ENCODE measurements at places on chromosomes 4 and X.

DNA sequence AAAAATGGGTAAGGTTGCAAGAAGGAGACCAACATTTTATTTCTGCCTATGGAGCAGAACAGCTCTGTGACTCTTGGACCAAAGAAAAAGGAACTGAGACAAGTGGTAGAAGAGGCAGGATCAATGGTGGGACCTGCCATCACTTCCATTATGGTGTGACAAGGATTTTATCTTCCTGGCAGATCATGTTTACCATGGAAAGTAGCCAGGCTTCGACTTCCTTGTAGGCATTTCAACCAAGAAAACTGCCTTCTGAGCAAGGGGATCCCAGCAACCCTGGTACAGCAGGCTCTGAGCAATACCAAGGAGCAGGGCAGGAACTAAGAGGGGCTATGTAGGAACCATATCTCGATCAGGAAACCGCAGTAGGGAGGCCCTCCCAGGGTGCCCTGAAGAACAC, 317.4 kb downstream of the IQCM start:
- no peak for DNase-seq

GRCh38 chr4:84338367-84338766, 160.7 kb downstream of the NKX6-1 start:
- no peak for DNase-seq

DNA sequence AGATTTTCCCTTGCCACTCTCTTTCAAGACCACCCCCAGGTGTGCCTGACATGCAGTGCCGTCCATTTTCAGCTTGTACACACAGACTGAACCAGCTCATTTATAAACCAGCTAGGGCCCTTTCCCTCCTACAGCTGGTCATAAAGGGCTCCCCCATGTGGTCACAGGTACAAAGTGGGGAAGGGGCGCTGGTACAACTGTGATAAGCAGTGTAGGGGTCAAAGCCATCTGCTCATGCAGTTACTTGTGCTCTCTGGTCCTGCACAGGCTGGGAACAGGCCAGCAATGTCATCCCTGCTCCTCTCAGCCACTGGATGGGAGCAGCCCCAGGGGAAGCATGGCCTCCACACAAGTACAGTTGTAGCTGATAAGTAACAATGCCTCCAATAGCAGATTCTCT, 20.6 kb downstream of the GABRQ start:
- DNase-seq, result peak; percentile 5

DNA sequence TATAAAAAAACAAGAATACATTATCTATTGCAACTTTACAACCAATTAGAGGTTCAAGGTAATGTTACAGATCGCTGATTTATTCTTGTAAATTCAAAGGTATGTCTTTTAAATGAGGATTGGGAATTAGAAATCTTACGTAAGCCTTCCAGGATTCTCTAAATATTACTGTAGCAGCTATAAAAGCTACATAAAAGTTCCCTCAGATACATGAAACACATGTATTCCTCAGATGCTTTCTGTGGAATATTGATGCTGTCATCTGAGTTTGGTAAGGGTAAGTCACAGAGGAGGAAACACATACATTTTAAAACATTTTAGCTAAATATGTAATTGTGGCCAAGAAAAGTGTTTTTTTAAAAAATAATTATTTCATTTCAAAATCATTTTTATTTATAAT, 3.4 kb downstream of the AFP start:
- no peak for DNase-seq

- DNase-seq, result no peak
These were observed 133.6 kb upstream of the S100G start for GRCh38 chrX:16516232-16516876.

DNA sequence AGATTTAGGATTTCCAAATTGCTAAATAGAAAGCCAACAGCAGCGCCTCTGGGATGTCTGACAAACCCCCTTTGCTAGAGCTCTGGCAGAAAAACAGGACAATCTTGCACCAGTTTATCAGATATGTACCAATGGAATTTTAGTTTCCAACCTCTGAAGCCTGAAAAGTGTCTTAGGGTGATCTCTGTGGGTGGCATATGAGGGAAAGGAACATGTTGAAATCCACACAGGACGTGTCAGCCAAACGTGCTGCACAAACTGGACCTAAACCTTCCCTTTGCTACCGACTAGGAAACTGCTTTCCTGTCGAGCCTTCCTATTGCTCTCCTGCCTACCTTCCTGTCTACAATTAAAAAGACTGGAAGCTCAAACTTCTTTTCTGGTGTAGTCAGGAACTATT, 53.5 kb downstream of the REELD1 start:
- no peak for DNase-seq

DNA sequence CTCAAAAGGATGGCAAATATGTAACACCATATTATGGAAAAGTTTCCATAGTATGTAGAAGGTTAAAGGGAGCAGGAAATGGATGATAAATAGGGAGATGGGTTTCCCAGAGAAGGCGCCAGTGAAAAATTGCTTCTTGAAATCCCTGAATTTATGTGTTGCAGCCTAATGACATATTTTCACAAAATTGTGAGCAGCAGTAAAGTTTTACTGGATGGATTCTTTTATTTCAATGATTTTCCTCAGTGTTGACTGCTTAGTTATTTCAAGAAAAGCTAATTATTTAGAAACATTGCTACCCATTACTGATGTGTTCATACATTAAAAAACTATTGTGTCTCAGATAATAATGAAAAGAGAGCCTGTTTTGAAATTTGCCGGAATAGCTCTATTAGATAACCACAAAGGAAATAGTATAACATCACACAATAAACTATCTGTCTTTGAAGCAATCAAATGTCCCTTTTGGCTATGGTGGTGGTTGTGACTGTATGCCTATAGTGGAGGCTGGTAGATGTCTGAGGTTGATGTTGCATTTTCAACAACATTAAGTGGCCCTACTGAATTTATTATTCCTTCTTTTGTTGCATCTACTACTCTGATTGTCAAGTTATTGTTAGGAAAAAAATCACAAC, 169.9 kb upstream of the HAND2 start:
- no peak for DNase-seq

DNA sequence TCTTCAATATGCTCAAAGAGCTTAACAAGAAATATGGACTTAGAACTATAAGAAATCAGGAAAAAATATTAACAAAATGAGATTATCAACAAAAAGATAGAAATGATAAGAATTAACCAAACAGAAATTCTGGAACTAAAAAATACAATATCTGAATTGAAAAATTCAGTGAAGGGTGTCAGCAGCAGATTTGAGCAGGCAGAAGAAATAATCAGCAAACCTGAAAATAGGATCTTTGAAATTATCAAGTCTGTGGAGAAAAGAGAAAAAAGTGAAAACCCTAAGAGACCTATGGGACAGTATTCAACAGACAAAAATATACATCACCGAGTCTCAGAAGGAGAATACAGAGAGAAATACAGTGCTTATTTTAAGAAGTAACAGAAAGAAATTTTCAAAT, 877.8 kb upstream of the AGA start:
- DNase-seq, result no peak

- DNase-seq, result no peak
These were observed 220.5 kb upstream of the RPS6KA3 start for GRCh38 chrX:20487227-20487626.

- no peak for DNase-seq
These were observed 210.5 kb upstream of the KIT start for GRCh38 chr4:54447304-54447703.

GRCh38 chrX:133630362-133630761, 215.1 kb upstream of the GPC4 start:
- DNase-seq, result no peak

- no peak for DNase-seq
These were observed 487.1 kb downstream of the STPG2 start for GRCh38 chr4:97656044-97656720.

- no peak for DNase-seq
These were observed 48.3 kb downstream of the AMELX start for GRCh38 chrX:11341274-11342201.

GRCh38 chr4:142292231-142292630, 553.9 kb downstream of the INPP4B start:
- peak; percentile 9 for DNase-seq

- no peak for DNase-seq
These were observed 43.5 kb downstream of the CLCN3 start for GRCh38 chr4:169663831-169664230.

GRCh38 chr4:26287756-26288155, 33.1 kb upstream of the RBPJ start:
- DNase-seq, result no peak

DNA sequence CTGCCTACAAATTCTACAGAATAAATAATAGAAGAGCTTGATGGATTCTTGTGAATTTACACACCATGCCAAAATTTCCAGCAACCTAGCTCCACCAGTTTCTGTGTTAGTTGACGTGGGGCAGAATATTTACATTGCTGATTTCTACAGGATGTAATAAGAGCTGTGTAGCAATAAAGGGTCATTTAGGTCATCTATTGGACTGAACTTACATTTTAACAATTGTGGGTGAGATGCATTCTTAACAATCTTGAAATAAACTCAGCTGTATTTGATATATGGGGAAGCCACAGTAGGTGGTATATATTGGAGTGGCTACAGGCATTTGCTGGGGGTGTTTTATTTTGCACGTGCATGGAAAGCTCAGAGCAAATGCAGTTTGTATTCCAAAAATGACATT, 655.3 kb downstream of the IQCM start:
- DNase-seq, result no peak

- peak; percentile 5 for DNase-seq
These were observed 19.0 kb upstream of the DCX start for GRCh38 chrX:111431001-111431400.

DNA sequence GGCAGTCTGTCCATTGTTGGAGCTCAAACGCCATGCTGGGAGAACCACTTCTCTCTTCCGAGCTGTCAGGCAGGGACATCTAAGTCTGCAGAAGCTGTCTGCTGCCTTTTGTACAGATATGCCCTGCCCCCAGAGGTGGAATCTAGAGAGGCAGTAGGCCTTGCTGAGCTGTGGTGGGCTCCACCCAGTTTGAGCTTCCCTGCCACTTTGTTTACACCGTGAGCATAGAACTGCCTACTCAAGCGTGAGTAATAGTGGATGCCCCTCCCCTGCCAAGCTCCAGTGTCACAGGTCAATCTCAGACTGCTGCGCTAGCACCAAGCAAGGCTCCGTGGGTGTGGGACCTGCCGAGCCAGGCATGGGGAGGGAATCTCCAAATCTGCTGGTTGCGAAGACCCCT, 145.7 kb downstream of the VSIG4 start:
- DNase-seq, result no peak

DNA sequence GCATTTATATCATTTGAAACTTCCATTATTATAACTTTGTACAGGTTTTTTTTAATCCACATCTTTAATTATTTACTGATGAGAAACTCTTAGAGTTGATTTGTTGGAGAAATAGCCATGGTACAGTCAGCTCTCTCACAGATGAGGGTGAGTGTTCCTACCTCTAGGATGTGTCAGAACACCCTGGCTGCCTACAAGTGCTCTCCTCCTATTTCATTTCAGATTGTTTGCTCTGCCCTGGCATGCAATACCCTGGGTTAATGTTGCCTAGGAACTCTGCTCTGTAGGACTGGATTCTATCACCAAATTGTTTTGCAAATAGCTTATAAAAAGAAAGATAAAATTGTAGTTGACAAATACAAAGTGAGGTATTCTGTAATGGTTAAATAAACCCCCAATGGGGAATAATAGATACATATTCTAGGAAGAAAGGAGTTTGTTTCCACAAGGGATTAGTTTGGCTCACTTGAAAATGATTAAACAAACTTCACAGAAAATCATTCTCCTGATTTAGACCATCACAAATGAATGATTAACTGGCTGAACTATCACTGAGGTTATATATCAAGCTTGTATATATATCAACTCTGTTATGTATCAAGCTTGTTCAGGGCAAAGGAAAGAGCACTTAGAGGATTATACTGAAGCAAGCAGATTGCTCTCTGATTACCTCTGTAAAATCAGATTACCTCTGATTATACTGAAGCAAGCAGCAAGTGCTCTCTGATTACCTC, 150.0 kb downstream of the PDE5A start:
- DNase-seq, result no peak

GRCh38 chrX:3712051-3712869, 1.2 kb downstream of the PRKX start:
- no peak for DNase-seq

DNA sequence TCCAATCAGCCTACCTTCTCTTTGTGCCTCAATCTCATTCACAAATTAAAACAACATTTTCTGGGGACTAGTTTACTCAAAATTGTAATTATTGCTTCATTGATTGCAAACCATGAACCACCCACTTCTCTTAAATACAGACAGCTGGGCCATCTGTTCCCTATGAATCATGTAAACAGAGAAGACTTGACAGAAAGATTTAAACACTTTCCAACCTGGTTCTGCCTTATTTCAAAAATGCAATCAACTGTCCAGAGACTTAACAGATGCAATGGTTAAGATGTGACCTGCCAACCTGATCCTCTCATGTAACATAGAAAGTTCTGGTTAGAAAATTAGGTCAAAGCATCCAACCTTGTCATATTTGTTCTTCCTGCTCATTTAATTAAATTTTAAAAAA, 20.8 kb upstream of the SERTM2 start:
- DNase-seq, result no peak

GRCh38 chr4:24837336-24837735, 42.0 kb downstream of the SOD3 start:
- DNase-seq, result no peak

DNA sequence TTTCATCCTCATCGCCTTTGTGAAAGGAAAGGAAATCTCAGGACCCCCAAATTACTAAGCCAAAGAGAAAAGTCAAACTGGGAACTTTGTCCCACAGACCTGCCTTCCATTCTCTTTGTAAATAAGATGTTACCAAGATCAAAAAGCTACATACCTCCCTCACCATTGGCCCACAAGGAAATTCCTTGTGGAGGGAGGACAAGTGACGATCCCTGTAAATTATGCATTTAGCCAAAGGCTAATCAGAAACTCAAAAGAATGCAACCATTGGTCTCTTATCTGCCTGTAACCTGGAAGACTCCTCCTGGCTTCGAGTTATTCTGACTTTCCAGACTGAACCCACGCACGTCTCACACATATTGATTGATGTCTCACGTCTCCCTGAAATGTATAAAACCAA, 70.3 kb downstream of the SHOX start:
- DNase-seq, result no peak

DNA sequence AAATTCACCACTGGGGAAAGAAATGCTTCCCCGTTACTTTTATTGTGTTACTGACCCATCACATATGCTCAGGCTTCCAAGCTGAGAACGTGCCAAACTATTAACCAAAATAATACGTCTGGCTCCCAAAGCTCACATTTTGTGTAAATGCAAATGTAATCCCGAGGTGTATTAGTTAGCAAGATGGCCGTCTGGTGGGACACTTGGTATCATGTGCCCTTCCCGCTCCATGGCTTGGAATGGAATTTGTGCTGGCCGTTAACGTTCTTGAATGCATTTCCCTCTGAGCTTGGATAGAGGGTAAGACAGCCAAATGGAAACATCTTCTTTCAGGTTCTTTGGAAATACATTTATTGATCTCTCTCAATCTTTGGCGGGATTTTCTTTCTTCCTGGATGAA, 105.0 kb downstream of the MFAP3L start:
- no peak for DNase-seq

DNA sequence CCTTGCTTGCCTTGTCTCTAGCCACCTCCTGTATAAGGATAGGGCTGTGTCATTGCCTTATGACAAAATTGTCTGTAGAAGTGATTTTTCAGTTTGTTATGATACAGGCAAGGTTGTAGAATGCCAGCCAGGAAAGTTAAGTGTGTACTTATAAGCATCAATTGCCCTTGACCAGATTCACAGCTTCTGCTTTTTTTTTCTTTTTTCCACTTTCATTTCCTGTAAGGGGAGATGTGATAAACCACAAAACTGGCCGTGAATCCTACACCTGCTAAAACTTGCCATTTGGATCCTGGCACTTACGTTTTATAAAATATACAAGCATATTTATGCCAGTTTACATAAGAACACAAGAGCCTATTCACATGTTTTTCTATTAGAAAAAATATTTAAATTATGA, 35.0 kb upstream of the BMPR1B start:
- DNase-seq, result peak; percentile 23

- peak; percentile 32 for DNase-seq
These were observed 158.0 kb downstream of the KCNIP4 start for GRCh38 chr4:21790438-21791029.

All from NCI-H1105 treated with DMSO at 0.1 percent for 48 hours (cell line).